Aorta (tissue), 5 donors: ENCODE measurements at places on chromosomes 5 and 9. TPM values are rescaled to one million over a fixed set of nuclear protein-coding genes. Genes with fewer than 3 reads are reported as not detected.

- no peaks in the 10 kb centered on the region for H3K27me3 ChIP-seq
- H3K4me1 ChIP-seq = no peaks in the 10 kb centered on the region
- H3K36me3 ChIP-seq = no peaks in the 10 kb centered on the region
- DNase-seq = peak; percentile 58
- no peak overlapping the region for H3K27ac ChIP-seq
Measured at GRCh38 chr5:157252711-157253465, 13.0 kb upstream of the CYFIP2 start.

DNA sequence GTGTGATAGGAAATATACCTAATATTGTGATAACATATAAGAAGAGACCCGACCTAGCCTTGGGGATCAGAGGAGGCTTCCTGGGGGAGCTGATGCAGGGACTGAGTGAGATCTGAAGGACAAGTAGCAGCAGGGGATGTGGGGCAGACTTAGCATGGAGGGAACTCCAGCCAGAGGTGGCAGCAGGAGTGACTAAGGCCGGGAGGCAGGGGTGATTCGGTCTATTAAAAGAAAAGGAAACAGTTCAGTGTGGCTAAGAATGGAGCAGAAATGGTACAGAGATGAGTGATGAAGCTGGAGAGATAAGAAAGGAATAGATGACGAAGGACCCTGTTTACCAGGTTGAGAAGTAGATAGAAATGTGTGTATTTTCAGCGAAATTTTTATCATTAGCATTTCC is 408.8 kb downstream of the ENC1 start:
- DNase-seq = no peak
- no peaks in the 10 kb centered on the region for H3K27me3 ChIP-seq
- no peaks in the 10 kb centered on the region for H3K4me1 ChIP-seq
- no peak overlapping the region for H3K4me3 ChIP-seq
- no peaks in the 10 kb centered on the region for H3K36me3 ChIP-seq

DNA sequence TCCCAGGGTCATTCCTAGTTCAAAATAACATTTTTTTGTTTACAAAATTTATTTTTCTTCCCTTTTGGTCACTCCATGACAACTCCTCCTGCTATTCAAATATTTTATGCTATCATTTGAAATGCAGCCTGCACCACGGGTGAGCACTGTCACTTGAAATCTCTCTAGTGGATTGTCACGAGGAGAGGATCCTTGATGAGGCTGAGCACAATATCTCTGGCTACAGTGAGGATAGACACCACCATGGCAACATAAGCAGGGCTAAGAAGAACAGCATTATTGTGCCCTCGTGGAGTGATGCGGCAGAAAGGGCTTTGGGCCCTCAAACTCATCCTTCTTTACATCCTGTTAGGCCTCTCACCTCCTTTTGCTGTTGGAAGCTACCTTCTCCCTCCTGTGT is 321.9 kb downstream of the RAB3C start:
- H3K4me1 ChIP-seq = no peaks in the 10 kb centered on the region
- H3K4me3 ChIP-seq = no peak overlapping the region
- H3K36me3 ChIP-seq = no peaks in the 10 kb centered on the region
- DNase-seq = no peak
- no peak overlapping the region for H3K27ac ChIP-seq

- no peak for DNase-seq
- H3K36me3 ChIP-seq = no peaks in the 10 kb centered on the region
- no peak overlapping the region for H3K27ac ChIP-seq
- H3K27me3 ChIP-seq = no peaks in the 10 kb centered on the region
- peaks cover 2% of the 10 kb centered on the region for H3K4me1 ChIP-seq
Measured at GRCh38 chr5:142805339-142805738, 35.2 kb downstream of the ARHGAP26 start.

FBP1 gene
- total RNA-seq = 6.6 TPM

DNA sequence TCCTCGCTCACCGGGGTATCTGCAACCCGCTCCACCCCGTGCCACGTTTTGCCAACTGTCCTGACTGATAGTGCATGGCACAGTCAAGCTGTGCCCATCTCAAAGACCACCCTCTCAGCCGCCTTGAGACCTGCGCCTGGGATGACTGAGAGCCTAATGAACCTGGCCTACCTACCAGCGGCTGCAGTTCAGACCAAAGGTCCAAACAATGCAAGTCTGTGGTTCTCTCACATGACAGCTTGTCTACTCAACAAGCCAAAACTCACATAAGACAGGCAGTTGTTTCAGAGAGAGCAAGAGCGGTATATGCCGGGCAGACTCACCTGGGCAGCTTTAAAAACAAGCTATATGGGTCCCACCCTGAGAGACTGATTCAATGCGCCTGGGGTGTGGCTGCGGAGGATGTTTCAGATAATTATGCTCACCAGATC is 70.5 kb downstream of the EPB41L4B start:
- H3K36me3 ChIP-seq = no peaks in the 10 kb centered on the region
- peaks cover 3% of the 10 kb centered on the region for H3K4me1 ChIP-seq
- no peak overlapping the region for H3K4me3 ChIP-seq
- no peaks in the 10 kb centered on the region for H3K27me3 ChIP-seq

ADAMTSL1 gene
- total RNA-seq = 54.2 TPM

GRCh38 chr9:79570448-79571308 is 1.1 kb upstream of the TLE4 start:
- no peaks in the 10 kb centered on the region for H3K36me3 ChIP-seq
- no peaks in the 10 kb centered on the region for H3K4me1 ChIP-seq
- peak; percentile 81 for DNase-seq
- H3K27me3 ChIP-seq = no peaks in the 10 kb centered on the region
- no peak overlapping the region for H3K27ac ChIP-seq

EGFL7 gene
- total RNA-seq = 308 TPM

CCNO gene
- 1.3 TPM for total RNA-seq

DNA sequence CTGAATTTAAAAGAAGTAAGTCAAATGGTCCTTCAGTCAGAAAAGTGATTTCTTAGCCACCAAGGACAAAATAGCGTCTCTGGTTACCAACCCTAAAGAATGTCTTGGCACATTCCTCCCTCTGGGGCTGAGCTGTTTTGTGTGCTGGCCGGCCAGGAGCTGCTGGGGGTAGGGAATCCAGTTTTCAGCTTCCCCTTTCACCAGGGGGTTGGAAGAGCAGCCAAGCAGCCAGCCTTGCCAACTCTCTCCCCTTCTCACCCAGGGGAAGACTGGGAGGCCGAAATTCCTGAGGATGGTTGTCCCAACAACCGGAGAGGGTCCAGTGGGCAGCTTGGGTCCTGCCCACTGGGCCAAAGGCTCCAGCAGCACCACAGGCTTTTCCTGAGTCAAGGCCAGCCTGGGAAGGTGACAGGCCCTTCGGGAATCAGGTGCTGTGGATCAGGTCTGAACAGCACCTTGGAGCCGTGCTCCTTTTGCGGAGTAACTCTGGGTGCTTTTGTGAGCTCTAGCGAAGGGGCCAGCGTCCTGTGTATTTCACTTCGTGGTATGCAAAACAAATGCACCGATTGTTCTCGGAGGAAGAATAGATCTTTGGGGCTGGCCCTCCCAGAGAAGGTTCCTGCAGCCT is 4.2 kb downstream of the WWC1 start:
- H3K4me1 ChIP-seq = no peaks in the 10 kb centered on the region
- H3K27ac ChIP-seq = no peak overlapping the region
- H3K36me3 ChIP-seq = no peaks in the 10 kb centered on the region

IL5 gene
- total RNA-seq = not detected

DNA sequence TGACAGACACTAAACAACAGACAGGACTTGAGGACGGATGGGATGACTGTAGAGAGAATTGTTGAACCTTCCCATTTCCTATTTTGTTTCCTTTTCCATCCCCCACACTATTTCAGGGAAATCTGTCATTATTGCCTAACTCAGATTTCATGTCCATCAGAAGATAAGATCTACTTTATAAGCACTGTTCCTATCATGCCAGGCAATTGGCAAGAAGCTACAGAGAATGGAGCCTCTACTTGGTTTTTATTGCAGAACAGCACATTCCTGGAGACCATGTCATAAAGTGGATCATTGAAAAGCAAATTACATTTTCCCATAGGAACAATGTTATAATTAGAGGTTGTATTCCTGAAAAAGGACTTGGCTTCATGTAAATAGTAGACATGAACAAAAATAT is 173.7 kb upstream of the KIF2A start:
- H3K4me3 ChIP-seq = no peak overlapping the region
- H3K27ac ChIP-seq = no peak overlapping the region
- no peaks in the 10 kb centered on the region for H3K27me3 ChIP-seq
- DNase-seq = no peak
- no peaks in the 10 kb centered on the region for H3K36me3 ChIP-seq

INSL4 gene
- total RNA-seq = not detected

GRCh38 chr5:8020861-8021514 is 152.0 kb downstream of the MTRR start:
- H3K4me1 ChIP-seq = no peaks in the 10 kb centered on the region
- no peak for DNase-seq
- H3K27me3 ChIP-seq = no peaks in the 10 kb centered on the region
- H3K36me3 ChIP-seq = no peaks in the 10 kb centered on the region

DNA sequence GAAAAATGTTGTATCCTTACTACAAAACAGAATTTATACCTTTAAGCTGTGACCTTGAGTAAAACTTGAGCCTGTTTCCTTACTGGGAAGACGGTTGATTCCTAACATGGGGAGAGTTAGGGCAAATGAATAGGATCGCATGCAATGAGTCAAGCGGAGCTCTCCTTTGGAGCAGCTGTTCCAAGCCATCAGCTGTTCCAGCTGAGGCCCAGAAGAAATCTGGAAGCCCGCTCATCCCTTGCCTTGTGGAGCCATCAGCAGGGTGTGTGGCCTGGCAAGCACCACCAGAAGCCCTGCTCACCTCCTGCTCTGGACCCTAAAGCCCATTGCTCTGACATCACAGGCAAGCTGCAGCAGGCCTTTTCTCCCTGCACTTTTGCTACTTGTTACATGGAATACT is 8.0 kb downstream of the KIAA1191 start:
- H3K4me1 ChIP-seq = no peaks in the 10 kb centered on the region
- H3K4me3 ChIP-seq = no peak overlapping the region
- DNase-seq = no peak
- H3K27ac ChIP-seq = no peak overlapping the region
- H3K36me3 ChIP-seq = peaks cover 14% of the 10 kb centered on the region

HSPB3 gene
- total RNA-seq = not detected

- no peaks in the 10 kb centered on the region for H3K36me3 ChIP-seq
- H3K4me3 ChIP-seq = no peak overlapping the region
- no peaks in the 10 kb centered on the region for H3K4me1 ChIP-seq
- no peak for DNase-seq
- H3K27ac ChIP-seq = no peak overlapping the region
Measured at GRCh38 chr5:149749481-149750365, 19.6 kb downstream of the PPARGC1B start.

RPL7A gene
- total RNA-seq = 1,304 TPM

- no peak overlapping the region for H3K4me3 ChIP-seq
- H3K27me3 ChIP-seq = no peaks in the 10 kb centered on the region
- DNase-seq = no peak
- H3K27ac ChIP-seq = no peak overlapping the region
Measured at GRCh38 chr5:127909066-127909465, 174.5 kb upstream of the SLC12A2 start.

DNA sequence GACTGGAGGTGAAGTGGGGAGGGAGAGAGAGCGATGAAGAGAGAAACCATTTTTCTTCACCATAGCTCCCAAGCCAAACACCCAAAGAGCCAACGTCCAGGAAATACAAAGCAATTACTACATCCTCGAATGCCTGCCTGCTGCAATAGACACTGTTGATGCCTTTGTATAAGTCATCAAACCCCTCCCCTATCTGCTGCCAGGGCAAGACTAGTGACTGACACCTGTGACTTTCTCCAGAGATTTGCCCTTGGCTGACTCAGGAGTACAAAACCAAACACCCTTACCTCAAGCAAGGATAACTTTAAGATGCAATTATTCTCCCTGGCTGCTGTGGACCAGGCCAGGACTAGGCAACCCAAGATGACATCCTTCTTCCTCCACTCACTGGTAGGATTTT is 81.8 kb upstream of the RASA1 start:
- no peaks in the 10 kb centered on the region for H3K4me1 ChIP-seq
- H3K36me3 ChIP-seq = no peaks in the 10 kb centered on the region
- DNase-seq = no peak
- H3K27ac ChIP-seq = no peak overlapping the region

FOXD4 gene
- total RNA-seq = not detected

ATP6V0E1 gene
- 192 TPM for total RNA-seq

DNA sequence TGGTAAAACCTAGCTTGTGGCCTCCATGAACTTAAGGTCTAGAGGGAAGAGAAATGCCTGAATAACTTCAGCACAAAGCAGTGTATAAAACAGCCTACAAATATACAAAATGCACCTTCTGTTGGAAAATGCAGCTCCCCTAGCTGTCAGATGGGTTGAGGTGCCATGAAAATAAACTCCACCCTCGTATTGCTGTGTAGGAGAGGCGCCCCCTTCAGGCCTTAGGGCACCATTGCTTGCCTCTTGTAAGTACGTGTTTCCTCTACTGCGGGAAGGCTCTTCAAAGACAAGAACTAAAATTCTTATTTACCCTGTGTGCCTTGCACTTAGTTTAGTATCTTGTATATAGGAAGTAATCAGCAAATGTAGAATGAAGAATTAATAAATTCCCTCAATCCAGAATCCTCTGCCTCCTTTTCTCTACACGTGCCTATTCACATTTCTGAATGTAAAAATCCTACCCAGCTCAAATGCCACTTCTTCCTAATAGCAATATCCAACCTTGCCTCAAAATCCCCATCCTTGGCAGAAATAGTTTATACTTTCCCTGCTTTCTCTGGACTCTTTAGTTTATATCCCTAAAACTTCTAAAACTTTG is 393.7 kb upstream of the PDE4D start:
- no peak overlapping the region for H3K4me3 ChIP-seq
- no peaks in the 10 kb centered on the region for H3K36me3 ChIP-seq
- DNase-seq = no peak
- no peak overlapping the region for H3K27ac ChIP-seq
- no peaks in the 10 kb centered on the region for H3K4me1 ChIP-seq

DNA sequence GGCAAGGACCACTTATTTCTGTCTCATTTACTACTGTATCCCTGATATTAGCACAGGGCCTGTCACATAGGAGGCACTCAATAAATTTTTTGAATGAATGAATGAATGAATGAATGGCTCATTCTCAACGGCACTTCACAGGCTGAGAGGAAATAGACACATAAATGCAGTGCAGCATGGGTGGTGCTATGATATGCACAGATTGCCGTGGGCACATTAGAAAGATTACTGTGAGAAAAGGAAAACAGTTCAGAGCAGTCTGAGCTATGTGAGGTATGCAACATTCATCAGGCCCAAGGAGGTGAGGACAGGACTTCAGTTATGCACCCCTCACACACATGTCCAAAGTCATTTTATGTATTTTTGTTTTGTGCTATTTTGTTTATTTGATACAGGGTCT is 6.4 kb upstream of the NOL6 start:
- DNase-seq = no peak
- H3K4me1 ChIP-seq = no peaks in the 10 kb centered on the region
- H3K27me3 ChIP-seq = no peaks in the 10 kb centered on the region
- no peak overlapping the region for H3K4me3 ChIP-seq
- H3K36me3 ChIP-seq = no peaks in the 10 kb centered on the region

GRCh38 chr5:95669985-95670384 is 12.8 kb downstream of the SPATA9 start:
- H3K4me3 ChIP-seq = no peak overlapping the region
- H3K36me3 ChIP-seq = no peaks in the 10 kb centered on the region
- no peaks in the 10 kb centered on the region for H3K4me1 ChIP-seq
- DNase-seq = no peak
